ENCODE measurements at places on chromosomes 11 and 22.

GRCh38 chr11:11724994-11725393, 103.2 kb upstream of the GALNT18 start:
- no peak for DNase-seq

GRCh38 chr11:103448966-103449365, 339.7 kb downstream of the DYNC2H1 start:
- no peak for DNase-seq

DNA sequence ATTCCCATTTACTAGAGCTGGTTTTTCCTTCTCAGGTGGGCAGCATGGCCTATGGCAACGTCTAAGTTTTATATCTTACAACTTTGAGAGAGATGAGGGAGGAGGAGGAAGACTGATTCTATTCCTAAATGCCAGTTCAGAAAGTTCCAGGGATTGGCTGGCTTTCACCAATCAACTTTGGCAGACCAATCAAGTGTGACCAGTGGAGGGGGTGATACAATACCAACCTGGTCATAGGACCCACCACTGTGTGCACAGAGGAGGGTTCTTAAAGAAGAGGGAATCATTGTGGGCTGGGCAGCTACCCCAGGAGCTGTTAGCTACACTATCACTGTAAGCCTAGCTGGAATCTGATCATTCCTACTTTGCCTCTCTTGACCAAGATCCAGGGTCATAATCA, 8.1 kb downstream of the DIXDC1 start:
- no peak for DNase-seq

- no peak for DNase-seq
These were observed 115.5 kb downstream of the TEAD1 start for GRCh38 chr11:12789596-12790215.

DNA sequence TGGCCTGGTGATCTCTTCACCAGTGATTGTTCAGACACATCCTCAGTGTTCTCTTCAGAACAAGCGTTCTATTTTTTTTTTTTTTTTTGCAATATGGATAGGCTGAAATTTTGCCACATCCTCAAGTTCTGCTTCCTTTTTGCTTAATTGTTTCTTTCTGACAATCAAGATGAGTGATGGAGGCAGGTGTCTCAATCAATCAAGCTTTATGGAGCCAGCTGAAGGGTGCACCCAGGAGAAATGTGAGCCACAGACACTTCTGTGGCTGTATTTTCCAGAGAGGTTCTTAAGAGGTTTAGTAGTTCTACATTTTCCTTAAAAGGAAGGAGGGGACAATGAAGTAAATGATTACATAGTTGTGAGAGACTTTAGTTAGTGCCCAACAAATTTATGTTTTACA, 43.9 kb upstream of the ASPHD2 start:
- DNase-seq, result no peak

- no peak for DNase-seq
These were observed 1237.8 kb downstream of the BRD1 start for GRCh38 chr22:48589901-48590300.

DNA sequence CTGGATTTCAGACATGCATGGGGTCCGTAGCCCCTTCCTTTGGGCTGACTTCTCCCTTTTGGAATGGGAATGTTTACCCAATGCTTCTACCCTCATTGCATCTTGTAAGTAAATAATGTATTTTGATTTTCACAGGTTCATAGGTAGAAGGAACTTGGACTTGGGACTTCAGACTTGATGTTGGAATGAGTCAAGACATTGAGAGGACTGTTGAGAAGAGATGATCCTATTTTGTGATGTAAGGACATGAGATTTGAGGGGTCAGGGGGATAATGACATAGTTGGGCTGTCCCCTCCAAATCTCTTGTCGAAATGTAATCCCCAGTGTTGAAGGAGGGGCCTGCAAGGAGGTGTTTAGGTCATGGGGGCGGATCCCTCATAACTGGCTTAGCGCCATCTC, 933 bp upstream of the KRTAP5-10 start:
- no peak for DNase-seq

DNA sequence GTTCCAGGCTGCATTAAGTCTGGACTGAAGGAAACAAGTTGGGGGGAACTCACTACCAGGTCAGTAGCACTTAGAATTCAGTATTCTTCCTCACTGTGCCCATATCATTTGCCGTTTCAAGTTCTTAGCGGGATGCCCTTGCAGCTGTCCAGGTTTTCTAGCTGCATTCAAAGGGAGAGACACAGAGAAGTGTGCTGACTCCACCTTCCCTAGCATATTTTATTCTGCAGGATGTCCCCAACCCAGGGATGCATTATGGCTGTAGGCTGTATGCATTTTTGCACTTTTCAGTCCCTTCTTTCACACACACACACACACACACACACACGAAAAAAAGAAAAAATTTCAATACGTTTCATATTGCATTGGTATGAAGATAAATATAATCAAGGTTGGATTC, 35.8 kb upstream of the MAPK1 start:
- DNase-seq, result no peak

DNA sequence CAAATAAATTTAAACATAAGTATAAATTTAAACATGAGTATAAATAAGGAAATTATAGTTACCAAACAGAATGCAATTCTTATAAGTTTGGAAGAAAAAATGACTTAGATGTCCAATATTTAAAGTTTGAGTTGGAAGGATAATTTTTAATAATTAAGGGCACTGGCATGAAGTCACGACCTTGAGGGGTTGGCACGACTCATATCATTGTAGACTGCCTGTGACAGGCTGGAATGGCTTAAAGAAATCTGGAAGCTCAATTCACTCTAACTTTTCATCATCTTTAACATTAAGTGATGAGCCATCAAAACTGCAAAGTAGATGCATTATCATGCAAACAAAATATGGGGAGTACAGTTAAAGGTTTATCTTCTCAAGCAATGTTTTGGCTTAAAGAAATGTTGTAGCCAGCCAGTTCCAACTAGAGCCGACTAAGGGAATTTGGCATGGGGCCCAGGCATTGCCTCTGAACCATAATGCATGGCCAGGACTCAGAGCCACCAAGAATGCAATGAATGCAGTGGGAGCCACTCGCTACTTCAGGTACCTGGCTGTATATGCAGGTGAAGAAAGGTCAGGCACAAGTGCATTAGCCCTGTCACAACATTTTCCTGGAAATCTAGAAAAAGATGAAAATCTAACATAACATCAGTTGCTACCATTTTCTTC, 33.4 kb downstream of the PGR start:
- no peak for DNase-seq

DNA sequence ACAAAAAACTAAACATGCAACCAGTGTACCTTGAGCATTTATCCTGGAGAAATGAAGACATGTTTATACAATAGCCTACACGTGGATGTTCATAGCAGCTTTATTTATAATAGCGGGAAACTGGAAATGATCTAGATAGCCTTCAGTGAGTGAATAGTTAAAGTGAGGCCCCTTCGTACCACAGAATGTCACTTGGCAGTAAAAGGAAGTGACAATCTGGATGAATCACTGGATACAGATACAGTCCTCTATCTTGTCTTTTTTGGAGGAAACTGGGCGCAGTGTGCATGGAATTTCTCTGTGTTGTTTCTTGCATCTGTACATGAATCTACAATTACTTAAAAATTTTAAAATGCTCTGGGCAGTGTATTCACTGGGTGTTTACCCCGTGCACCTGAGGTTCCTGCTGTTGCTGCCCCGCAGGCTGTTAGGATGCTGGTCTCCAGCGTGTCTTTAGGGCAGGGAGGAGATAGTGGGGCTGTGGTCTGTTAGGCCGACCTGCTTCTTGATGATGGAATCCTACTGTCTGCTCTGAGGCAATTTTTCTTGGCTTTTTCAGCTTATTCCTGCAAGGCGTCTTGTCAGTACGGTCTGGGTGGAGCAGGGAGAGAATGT, 23.2 kb downstream of the DERL3 start:
- DNase-seq, result no peak

DNA sequence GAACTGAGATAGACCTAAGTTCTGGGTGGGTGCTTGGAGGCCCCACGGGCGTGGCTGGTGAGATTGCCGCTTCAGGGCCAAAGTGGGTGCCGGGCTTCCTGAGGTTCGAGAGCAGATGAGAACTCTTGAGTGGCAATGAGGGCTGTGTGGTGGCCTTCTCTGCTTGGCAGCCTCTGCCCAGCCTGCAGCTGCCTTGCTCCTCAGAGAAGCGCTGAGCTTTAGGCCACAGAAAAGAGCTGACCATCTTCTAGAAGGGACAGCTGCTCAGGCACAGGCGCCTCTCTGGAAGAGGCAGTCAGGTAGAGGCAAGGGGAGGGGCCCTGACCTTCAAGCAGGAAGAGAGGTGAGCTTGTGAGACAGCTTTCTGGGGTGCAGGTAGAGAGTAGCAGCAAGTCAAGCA, 72.8 kb downstream of the MED15 start:
- no peak for DNase-seq

DNA sequence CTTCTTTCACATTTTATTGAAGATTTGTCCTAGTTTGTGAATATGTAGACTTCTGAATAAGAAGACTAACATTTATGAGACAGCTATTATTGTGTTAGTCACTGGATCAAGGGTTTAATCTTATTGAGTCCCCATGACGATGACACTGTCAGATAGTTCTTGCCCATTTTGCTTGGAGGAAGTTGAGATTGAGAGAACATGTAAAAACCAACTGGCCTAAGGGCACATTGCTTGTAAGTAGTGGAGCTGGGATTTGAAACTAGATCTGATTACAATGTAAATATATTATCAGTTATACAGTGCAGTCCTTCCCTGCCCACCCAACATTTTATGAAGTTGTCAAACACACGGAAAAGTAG, 134.7 kb downstream of the HIPK3 start:
- no peak for DNase-seq

DNA sequence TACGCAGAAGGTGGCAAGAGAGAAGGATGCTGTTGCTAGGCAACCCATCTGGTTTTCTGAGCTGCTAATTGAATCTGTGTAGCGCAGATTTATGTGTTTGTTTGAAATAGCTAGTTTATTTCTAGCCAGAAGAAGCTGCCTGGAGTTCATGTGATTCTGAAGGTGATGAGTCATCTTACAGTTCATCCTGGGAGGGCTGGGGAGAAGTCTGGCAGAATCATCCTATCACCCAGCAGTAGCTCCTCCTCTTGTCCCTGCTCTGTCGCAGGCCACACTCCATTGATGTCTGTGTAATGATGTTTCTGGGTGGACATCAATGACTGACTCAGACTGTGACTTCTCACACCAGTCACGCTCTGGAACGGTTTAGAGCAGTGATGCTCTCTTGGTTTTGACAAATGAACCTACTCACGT, 4.8 kb upstream of the FBXO7 start:
- no peak for DNase-seq

GRCh38 chr11:127471662-127472061, 471.1 kb upstream of the KIRREL3 start:
- no peak for DNase-seq

DNA sequence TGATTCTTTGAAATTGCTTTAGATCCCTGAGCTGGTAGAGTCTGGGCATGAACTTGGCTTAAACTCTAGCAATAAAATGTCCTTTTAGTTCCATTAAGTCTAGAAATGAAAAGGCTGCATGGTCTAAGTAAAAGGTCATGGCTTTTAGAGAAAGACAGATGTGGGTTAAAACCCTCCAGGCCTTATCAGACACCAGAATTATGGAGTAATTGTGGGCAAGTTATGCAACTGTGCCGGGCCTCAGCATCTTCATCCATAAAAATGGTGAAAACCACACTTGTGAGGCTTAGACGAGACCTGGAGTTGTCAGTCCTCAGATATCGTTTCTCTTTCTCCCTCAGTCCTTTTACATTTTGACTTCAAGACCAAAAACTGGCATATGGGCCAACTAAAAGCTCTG, 597.9 kb upstream of the KIRREL3 start:
- DNase-seq, result no peak

DNA sequence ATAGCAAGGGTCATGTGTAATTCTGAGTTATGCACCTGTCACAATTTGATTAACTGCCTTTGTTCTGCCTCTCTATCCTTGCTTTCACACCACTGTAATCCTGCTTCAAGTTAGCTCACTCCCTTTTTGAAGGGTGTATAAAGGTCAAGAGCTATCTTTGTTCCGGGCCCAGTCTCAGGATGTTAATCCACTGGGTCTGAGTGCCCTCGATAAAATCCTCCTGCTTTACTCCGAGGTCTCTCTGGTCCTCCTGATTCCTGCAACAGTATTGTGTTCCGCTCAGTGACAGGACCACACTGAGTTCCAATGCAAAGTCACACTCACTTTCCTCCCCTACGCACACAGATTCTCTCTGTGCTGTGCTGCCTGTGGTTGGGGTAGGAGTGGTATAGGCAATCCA, 186.5 kb downstream of the DYNC2H1 start:
- no peak for DNase-seq

- DNase-seq, result no peak
These were observed 526.0 kb downstream of the ETS1 start for GRCh38 chr11:128061281-128061871.

DNA sequence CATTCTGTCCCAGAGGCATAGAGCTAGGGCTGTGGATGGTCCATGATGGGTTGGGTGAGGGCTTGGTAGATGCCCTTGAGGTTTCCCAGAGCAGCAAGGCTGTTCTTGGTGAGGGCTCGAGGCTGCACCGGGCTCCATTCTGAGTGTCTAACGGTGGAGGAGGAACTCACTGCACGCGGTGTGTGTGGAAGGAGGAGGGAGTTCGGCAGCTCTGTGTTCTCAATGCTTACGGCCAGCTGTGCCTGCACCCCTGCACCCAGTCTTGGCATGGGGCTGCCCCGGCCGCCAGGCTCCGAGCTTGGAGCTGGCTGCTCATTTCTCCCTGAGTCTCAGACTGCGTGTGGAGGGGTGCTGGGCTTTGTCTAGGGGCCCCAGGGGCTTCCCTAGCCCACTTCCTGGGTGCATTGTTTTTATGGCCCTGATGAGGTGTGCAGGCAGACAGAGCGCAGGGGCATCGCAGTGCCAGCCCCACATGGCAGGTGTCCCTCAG, 1247.1 kb downstream of the BRD1 start:
- no peak for DNase-seq

GRCh38 chr11:72338741-72339140, 94.8 kb upstream of the PHOX2A start:
- no peak for DNase-seq

Measured in T-helper 1 cell (primary cell).